ENCODE measurements at places on chromosomes 3 and 15.

DNA sequence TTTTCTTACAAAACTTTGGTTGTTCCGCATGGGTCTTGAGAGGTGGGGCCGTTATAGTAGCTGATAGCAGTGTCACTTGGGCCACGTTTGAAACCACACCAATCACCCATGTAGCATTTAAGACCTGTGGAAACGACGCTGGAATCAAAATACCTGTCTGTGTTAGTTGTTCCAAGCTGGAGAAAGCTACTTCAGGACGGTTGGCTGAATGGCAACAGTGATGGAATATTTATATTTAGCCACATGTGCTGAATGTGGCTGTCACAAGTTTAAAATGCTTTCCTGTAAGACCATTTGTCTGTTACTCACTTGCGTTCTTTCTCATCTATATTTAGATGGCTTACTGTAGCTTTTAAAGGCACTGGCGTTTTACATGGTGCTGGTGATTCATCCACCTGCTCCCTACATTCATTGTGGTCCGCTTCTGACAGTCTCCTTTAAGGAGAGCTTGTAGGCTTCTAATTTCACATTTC is 1.4 kb downstream of the DNAJA4 start:
- DNase-seq: peak; percentile 72

GRCh38 chr3:164486150-164486549 is 592.1 kb downstream of the SI start:
- DNase-seq: no peak

GRCh38 chr3:172208586-172209332 is 169.4 kb downstream of the FNDC3B start:
- peak; percentile 8 for DNase-seq

DNA sequence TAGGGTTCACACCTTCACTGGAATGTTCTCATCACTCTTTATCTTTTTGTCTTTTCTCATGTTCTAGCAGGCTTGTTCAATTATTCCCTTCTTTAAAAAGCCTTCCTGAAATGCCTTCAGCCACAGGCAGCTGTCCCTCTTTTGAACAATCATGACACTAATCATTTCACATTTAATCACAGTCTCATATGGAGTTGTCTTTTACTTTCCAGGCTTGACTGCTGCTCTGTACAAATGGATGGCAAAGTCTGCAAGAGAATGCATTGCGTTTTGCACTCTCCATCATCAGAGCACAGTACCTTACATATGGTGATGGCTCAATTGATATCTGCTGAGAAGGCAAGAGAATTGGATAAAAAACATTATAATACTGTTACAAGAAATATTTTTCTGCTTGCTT is 529.8 kb downstream of the DIPK2A start:
- no peak for DNase-seq

DNA sequence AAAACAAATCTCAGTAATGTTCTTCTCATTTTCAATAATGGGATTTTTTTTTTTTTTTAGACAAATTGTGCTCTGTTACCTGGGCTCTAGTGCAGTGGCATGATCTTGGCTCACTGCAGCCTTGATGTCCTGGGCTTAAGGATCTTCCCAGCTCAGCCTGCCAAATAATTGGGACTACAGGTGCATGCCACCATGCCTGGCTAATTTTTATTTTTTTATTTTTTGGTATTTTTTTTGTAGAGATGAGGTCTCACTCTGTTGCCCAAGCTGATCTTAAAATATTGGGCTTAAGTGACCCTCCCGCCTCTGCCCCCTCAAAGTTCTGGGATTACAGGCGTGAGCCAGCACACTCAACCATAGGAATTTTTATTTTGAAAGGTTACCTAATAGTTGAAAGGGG is 126.2 kb downstream of the MDFIC2 start:
- DNase-seq: no peak

DNA sequence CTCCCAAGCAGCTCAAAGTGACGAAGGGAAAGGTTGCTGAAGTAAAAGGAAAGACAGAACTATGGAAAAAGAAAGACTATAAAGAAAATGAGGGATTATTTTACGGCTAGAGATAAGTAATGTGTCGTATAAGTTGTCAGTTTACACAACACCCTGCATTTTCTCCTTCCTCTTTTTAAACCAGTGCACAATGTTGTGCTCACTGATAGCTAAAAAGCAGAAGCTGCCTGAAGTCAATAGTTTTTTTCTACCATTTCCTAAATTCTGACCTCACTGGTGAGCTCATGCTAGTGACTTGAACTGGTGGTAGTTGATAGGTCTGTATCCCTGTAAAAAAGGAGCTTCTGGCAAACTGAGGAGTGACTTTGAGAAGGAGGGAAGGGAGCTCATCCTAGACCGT is 368.6 kb upstream of the GBE1 start:
- DNase-seq: no peak

DNA sequence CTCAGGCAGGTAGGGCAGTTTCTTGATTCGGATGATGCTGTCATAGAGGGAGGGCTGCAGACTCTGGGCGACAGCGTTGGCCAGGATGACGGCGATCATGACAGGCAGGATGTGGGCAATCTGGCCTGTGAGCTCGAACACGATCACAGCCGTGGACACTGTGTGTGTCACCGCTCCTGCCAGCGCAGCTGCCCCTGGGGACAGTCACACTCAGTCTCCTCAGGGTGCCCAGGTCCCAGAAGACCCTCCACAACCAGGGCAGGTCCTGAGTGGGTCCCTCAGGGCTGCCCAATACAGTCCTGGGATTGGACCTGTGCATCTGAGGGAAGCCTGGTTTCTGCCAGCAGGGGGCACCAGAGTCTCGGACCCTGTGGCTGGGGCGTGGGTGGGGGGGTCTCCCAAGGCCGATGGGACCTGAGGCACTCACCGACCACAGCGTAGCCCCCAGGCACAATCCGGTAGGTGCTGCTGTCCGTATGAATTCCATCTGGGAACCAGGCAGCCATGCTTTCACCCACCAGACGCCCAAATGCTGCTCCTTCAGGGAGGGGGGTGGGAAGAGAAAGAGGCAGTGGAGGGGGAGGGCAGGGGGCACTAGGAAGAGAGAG is 7.2 kb downstream of the CLCN2 start:
- DNase-seq: no peak

DNA sequence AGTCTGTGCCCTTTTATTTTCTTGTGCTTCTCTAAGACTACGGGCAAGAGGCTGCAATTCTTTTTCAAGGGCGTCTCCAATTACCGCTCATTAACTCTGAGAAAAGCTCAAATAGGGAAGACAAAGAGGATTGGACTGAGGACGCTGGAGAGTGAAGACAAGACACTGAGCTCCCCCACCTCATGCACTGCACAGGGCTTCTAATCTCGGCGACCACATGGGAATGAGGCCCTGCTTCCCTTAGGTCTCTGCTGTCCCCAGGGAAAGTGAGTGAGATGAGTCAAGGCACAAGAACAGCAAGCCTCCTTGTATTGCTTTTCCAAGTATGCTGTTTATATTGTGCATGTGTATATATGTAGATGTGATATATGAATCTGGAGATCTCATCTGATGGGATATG is 392.2 kb upstream of the CFAP20DC start:
- no peak for DNase-seq

- no peak for DNase-seq
These were observed 19.8 kb downstream of the LRCH3 start for GRCh38 chr3:197810901-197811300.

DNA sequence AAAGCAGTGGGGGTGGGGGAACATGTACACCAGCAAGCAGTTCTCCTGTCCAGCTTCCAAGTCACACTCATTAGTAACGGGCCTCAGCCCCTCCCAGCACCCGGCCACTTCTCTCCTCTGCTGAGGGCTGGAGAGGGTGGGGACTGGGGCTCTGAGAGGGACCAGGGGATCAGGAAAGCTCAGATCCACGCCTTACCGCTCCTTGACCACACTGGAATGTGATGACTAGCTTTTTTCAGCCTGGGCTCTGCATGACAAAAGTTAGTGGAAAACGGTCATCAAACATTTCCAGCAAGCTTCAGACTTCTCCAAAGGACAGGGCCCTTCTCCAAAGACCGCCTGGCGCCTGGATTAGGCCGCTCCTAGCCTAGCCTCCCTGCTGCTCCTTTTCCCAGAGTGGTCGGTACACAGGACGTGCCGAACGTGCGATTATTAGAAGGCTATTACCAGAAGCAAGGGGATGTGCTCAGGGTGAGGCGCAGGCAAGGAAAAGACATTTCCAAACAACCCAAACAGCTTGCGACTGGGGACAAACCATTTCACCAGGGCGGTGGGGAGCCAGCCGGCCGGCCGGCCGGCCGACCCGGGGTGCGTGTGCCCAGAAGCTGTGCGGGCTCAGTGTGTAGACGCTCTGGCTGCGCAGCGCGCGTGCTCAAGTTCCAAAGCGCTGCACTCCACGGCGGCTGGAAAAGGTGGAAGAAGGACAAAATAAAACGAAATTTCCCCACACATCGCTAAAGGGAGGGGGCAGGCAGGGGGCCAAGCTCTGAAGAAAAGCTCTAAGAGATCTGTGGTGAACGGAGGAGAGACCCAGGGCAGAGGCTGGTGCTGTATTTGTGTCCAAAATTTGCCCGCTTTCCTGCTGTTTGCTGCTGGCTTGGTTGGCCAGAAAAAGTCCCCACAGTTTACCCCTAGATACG is 51.0 kb upstream of the SSR3 start:
- DNase-seq: no peak

- no peak for DNase-seq
These were observed 8.1 kb downstream of the MCTP2 start for GRCh38 chr15:94239474-94239873.

DNA sequence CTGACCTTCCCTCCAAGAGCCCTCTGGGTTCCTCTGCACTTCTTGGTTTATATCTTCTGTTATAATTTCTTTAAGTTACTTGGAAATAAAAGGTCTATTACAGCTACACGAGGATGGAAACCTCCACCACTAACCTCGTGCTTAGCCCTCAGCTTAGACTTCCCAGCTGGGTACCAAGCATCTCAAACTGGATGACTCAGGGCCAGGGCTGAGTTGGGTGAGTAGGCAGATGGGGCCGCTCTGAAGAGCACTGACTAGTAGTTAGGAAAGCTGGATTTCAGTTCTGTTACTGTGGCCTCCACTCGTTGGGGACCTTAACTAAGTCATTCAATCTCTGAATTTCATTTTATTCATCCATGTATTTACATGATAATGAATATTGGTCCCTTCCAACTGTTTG is 1036.6 kb downstream of the IGSF11 start:
- DNase-seq: no peak

DNA sequence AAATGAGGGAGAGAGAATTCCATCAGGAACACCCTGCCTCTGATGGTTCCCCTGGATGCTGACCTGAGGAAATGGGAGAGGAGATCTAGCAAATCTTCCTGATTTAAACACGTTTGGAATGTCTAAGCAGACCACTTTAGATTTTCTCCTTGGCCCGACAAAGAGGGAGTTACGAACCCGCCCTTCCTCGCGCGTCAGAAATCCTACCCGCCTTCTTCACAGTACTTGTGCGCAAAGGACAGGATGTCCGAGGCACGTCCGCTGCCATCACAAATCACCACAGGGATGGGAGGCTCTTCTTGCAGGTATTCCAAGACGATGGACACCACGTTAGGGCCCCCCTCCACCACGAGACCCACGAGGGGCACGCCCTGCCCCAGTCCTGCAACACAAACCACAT is 38.6 kb downstream of the TRPM1 start:
- DNase-seq: no peak

DNA sequence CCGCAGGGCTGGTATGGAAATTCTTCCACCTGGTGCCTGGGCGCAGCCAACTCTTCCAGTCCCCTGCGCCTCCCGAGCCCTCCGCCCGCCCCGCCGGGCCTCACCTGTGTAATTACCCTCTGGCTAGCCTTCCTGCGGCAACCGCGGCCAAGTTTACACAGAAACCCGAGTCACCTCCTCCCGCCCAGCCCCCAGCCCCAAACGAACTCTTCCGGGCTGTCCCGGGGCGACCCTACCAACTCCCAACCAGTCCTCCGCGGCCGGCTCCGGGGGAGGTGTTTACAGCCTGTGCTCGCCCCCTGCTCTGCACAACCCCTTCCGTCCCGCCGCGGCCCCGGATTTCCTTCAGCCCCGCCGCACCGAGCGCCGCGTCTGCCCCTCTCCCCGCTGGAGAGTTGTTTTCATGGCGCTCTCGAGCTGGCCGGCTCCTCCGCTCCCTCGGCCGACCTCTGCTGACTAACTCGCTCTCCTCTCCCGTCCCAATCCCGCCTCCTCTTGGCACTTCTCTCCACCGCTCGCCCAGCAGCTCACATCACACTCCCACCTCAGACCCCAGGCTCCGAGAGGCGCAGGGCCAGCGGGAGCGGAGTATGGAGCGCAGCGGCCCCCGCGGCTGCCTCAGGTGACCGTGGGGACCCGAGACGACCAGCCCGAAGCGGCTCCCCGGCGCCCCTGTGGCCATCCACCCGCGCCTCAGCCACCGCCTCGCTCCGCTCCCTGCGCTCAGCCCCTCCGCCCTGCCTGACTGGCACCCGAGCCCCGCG is 538 bp downstream of the ATOSA start:
- DNase-seq: no peak

DNA sequence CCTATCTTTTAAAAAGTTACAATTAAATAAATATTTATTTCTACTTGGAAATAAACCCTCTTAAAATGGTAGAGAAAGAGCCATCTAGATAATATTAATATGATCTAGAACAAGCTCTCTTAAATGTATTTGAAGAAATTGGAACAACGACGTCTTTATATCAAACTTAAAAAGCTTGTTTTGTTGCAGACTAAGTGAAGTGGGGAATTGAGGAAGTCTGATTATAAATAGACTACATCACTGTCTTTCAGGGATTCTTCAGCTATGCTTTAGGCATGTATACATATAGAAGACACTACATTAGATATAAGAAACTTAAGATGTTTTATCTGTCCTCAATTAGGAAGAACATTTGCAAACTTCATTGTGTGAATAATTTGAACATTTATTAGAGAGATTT is 1.8 kb downstream of the BCHE start:
- DNase-seq: no peak

- DNase-seq: no peak
These were observed 640.8 kb upstream of the TBL1XR1 start for GRCh38 chr3:177837951-177838655.

- DNase-seq: no peak
These were observed 26.2 kb upstream of the SLC35G2 start for GRCh38 chr3:136792556-136793330.

GRCh38 chr15:39898317-39898716 is 21.7 kb downstream of the GPR176 start:
- no peak for DNase-seq

- no peak for DNase-seq
These were observed 158.9 kb downstream of the IGF1R start for GRCh38 chr15:98807262-98807661.

All from epithelial cell of prostate (primary cell).